ENCODE measurements at places on chromosomes 4 and X. TPM values are rescaled to one million over a fixed set of nuclear protein-coding genes. Genes with fewer than 3 reads are reported as not detected.

PPARGC1A gene
- 0.43 TPM for total RNA-seq

IGSF1 gene
- total RNA-seq = not detected

UVSSA gene
- total RNA-seq = 6.8 TPM

SULT1B1 gene
- under 0.01 TPM for total RNA-seq

S100P gene
- total RNA-seq = 0.18 TPM

SHROOM4 gene
- 0.28 TPM for total RNA-seq

ARHGAP36 gene
- total RNA-seq = not detected

ZNF141 gene
- total RNA-seq = 9.8 TPM
